ENCODE measurements at places on chromosomes 16 and 17. TPM values are rescaled to one million over a fixed set of nuclear protein-coding genes. Genes with fewer than 3 reads are reported as not detected.

Gene CSH2
- not detected for total RNA-seq

Gene CHST5
- not detected for total RNA-seq

Gene PITPNM3
- 0.39 TPM for total RNA-seq

Gene TVP23A
- not detected for total RNA-seq

Gene GGT6
- not detected for total RNA-seq

All from mammary microvascular endothelial cell (primary cell).